ENCODE measurements at places on chromosomes 16 and 17.

GRCh38 chr16:10838621-10839278, 20.2 kb upstream of the TVP23A start:
- no peak for DNase-seq

DNA sequence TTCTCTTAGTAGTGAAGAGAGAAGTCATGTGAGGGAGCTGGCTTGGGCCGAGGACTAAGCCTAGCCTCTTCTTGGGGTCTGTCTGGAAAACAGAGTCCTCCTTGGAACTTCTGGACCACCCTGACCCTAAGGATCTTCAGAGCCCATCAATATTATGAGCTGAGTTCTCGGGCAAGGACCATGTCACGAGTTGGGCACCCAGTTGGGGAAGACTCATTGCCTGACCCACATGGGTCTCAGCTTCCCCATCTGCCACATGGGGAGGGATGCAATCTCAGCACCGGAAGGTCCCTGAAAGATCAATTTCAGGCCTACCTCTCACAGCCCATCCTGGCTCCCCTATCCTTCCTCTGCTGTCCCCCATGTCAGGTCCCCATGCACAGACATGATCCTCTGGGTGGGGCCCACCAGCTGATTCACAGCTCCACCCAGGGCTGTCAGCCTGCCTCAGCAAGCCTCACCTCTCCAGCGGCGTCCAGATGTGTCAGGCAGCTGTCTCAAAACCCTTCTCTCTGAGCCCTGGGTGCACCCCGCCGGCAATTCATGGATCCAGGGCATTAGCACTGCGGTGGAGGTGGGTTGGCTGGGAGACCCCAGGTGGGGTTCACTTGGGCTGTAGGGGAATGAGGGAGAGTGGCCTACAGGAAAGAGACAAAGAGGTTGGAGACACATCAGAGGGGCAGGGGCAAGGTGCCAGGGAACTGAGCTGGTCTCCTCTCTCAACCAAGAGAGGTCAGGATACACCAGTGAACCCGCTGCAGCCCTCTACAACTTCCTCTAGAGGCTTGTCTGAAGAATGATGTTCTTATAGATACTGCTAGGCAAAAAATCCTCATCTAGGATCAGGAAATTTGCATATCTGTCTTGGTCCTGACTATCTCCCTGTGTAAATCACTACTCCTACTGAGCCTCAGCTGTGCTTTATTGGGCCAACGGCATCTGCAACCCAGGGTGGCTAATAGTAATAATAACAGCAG, 1.8 kb downstream of the NLRP1 start:
- DNase-seq = no peak

DNA sequence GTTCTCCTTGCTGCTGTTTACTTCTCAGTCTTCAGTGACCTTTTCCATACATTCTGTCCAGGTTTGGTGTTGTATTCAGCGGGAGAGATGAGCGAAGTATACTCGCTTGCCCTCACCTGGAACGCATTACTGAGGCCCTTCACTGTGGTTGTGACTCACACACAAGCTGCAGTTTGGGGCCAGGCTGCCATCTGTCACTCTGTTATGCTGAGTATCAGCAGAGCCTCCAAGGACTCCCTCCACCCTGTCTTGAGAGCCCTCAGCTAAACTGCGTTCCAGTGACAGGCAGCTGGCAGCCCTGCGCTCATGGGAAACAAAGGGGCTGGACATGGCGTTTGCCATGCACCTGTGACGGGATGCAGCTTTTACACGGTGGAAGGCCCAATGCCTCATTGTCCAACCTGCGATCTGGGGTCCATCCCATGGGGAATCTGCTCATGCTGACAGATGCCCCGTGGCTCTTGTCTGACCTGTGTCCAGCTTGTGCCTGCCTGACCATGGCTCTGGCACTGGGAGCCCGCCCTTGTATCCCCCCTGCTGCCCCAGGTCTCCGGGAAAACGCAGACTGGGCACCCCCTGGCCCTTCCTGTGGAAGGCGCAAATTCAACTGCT, 6.5 kb upstream of the ZNF778 start:
- no peak for DNase-seq

DNA sequence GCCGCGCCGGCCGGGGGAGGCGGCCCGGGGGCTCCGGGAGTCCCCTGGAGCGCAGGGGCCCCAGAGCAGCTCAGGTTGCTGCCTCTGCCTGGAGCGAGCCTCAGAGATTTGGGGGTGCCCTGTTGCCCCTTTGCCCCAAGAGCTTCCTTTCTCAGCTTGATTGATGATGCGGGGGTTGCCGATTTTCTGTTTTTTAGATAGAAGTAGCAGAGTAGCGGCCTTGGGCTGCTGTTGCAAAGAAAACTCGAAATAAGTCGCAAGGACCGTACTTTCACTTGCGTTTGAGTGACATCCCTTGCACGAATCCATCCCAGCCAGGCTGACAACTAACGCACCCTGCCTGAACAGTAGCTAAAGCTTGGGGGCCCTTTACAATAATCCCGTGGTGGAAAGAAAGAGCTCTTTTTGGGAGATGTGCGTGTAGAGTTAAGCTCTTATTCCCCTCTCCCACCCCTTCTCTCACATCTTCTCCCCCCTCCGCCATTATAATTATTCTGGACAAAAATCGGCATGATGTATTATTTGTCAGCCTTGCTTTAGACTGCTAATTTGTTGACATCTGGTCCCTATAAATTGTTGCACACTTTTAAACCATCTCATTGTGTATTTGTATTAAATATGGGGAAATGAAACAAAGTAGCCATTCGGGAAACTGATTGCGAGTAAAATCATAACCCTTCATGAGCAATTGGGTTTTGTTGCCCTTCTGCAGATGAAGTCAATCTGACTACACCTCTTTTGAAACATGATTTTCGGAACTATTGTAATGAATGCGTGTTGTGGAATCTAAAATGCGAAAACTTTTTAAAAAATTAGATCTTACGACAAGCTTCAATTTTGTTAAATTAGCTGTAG, 873 bp downstream of the USP10 start:
- DNase-seq = peak; percentile 5

DNA sequence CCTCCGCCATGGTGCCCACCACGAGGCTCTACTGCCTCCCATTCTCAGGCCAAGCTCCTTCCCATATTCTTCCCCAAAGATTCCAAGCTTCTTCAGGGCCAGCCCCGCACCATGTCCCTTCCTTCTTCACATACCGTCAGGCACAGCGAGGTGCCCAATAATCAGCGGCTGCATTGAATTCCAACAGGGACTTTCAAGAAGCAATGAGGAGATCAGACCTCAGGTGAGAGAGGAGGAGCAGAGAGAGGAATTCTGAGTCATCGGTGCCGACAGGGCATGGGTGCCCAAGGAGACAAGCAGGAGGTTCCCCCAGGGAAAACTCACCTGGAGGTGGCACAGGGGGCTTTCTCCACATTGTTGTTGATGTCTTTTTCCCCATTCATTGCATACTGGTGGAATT, 2.0 kb downstream of the NOS2 start:
- no peak for DNase-seq

DNA sequence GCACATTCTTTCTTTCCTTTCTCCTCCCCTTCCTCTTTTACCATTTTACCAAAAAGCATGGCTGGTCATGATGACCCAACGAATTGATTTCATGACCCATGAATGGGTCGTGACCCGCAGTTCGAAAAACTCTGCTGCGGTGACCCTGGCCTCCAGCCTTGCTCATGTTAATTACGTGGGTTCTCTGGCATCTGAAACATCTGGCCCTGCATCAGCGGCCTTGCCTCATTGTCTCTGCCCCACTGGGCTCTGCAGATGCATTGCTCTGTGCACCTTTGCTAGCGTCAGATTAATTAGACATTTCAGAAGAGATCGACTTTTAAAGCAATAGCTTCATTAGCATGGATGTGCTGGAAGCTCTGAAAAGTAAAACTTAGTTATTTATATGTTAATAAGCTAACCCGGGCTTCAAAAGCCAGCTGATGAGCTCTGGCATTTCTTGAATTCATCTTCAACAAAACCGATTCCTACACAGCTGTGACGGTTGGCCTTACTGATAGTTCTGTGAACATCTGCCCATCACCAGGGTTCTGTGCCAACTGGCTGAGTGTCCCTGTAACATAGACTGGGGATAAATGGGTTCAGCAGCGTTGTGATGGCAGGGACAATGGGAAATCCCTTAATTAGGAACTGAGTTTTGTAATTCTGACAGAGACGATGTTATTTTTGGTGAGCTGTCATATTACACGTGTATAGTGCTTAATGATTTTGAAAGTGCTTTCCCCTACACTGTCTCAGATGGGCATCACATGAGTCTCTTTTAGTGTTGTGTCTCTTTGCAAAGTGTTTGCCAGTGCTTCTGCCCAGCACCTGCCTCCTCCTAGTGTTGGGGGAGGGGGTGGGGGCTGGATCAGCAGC, 225.9 kb upstream of the EEF2KMT start:
- DNase-seq = no peak

GRCh38 chr17:3921502-3922319, 5.4 kb upstream of the P2RX1 start:
- no peak for DNase-seq

GRCh38 chr17:76492123-76492988, 8.9 kb downstream of the RHBDF2 start:
- DNase-seq = no peak

GRCh38 chr17:82440469-82440981, 10.0 kb downstream of the CYBC1 start:
- no peak for DNase-seq

GRCh38 chr17:27336184-27336583, 42.3 kb downstream of the WSB1 start:
- no peak for DNase-seq

- DNase-seq = no peak
Measured at GRCh38 chr17:58506354-58507080, 7.9 kb downstream of the MTMR4 start.

GRCh38 chr16:24013864-24014645, 178.3 kb downstream of the PRKCB start:
- DNase-seq = peak; percentile 17

DNA sequence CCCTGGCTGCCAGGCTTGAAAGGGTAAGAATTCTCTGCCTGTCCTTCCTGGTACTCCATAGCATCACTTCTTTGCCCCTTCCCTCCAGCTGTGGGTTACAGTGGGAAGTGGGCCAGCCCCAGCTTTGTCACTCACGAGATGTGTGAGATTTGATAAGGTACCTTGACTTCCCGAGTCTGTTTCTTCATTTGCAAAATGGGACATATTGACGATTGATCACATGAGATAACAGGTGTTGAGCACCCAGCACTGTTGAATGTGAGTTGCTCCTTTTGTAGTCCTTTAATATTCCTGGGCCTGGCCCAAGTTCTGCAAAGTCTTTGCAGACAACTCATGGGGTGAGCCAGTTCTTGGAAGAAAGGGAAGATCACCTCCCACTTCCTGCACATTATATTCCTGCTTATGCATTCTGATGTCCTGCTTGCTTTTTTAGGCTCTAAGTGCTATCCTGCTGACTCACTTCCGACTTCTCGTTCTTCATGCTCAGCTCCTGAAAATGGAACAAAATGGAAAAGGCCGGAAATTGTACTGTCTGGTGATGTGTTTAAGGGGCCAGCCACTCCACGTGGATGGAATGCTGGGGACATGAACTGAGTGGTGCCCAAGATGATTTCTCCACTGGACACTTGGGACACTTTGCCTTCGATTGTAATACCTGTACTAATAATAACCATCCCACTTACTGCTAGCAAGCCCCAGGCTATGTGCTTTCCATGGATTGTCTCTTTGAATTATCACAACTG, 8.3 kb upstream of the NLK start:
- DNase-seq = no peak

DNA sequence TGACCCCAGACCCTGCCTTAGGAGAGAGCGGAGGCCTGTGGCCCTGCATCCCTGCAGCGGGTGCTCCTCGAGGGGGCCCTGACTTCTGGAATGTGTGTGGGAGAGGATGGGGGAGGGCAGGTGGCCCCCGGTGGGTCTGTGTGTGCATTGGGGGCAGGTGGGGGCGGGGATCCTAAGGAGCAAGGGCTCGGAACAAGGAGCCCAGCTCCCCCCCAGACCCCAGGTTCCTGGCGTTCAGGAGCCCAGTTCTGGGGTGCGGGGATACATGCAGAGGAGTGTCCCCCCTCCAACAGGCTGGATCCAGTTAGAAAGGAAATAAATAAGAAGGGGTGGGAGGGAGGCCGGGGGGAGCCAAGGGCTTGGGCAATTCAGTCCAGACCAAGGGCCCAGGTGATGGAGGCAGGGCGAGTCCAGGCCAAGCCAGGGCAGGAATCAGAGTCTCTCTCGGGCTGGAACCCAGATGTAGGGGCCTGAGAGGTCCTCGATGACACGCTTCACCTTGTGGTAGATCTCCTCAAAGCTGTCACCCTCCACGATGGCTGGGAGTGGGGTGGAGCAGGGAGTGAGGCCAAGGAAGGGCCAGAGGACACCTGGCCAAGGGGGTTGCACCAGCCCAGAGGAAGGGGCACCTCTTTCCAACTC, 11.2 kb upstream of the ASGR1 start:
- no peak for DNase-seq

DNA sequence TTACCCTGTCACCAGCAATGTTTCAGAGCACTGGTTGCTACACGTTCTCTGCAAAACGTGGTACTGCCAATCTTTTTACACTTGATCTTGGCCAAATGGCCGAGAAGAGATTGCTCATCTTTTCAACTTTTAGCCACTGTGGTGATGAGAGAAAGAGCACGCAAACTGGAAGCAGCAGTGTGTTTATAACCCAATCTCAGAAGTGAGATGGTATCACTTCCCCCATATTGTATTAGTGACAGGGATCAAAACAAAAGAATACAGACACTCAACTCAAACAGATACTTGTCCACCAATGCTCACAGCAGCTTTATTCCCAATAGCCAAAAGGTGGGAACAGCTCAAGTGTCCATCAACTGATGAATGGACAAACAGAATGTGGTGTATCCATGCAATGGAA, 72.1 kb upstream of the FA2H start:
- no peak for DNase-seq

DNA sequence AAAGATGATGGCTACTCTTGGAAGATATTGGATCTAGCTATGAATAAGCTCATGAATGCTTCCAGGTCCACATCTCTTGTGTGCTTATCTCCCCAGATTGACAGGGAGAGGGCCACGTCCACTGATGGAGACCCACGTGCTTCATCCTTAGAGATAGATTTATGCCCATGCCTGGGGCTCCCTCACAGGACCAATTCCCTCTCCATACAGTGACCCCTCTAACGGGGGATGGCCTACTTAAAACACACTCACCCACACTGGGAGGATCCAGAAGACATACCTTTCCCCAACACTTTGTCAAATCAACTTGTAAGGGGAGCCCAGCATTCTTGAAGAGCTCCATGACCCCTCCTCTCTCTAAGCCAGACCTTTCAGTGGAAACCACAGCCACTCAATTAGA, 169.7 kb upstream of the CDH5 start:
- no peak for DNase-seq

- no peak for DNase-seq
Measured at GRCh38 chr17:77419547-77420094, 278.9 kb downstream of the SEC14L1 start.

Data from activated naive CD4-positive, alpha-beta T cell (primary cell).